ENCODE measurements at places on chromosomes 4 and X.

DNA sequence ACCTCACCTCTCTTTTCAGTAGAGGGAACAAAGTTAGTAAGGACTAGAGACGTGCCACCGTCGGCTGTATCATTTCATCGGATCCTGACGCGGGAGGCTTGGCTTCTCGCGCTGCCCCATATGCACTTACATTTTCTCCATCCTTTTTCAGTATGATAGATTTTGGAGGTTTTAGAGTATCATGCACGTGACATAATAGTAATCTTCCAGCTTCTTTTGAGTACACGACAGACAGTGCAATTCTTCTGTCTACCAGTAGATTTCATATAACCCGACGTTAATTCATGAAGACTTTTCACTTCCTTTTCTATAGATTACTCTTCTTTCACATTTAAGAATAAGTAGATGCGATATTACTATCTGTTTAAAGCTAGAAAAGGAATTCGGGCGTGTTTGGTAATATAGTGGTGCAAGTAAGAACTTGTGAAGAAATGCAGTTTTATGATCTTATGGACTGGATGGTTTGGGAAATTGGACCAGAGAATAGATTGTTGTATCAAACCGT lies 1.0 kb downstream of the CDS1 start:
- peak; percentile 41 for DNase-seq

DNA sequence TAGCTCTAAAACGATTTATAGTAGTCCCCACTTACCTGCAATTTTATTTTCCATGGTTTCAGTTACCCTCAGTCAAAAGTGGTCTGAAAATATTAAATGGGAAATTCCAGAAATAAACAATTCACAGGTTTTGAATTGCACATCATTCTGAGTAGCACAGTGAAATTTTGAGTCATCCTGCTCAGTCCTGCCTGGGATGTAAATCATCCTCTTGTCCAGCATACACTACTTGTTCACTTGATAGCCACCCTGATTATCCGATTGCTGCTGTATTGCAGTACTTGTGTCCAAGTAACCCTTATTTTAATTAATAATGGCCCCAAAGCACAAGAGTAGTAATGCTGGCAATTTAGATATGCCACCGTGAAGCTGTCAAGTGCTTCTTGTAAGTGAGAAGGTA lies 23.5 kb upstream of the BDH2 start:
- no peak for DNase-seq

DNA sequence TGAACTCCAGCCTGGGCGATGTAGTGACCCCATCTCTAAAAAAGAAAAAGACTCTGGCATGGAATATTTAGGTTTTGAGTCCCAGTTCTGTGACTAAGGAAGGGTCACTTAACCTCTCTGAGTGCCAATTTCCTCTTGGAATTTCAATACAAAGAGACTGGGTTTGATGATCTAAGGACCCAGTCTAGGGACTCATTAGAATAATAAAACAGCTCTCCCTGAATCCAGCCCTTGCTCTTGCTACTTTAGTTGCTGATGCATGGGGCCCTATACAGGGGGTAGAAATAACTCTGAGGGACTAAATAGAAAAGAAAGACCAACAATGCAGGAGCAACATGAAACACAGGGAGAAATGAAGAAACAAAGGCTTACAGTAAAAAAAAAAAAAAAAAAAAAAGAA lies 12.6 kb downstream of the C4orf54 start:
- DNase-seq, result no peak

DNA sequence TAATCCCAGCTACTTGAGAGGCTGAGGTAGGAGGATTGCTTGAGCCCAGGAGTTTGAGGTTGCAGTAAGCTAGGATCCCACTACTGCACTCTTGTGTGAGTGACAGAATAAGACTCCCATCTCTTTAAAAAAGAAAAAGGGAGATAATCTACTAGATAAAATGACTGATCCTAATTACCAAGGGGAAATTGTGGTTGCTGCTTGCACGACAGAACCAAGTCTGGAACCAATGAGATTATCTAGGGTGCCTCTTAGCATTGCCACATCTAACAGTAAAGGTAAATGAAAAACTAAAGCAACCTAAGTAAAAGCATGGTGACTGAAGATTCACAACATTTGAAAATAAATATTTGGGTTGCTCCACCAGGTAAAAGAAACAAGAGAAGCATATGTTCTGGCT lies 185.1 kb downstream of the PDHA2 start:
- no peak for DNase-seq

- no peak for DNase-seq
Measured at GRCh38 chr4:29972121-29972520, 748.0 kb upstream of the PCDH7 start.

- no peak for DNase-seq
Measured at GRCh38 chrX:150118476-150118875, 180.2 kb upstream of the EOLA2 start.

- no peak for DNase-seq
Measured at GRCh38 chr4:182250446-182250845, 7.2 kb downstream of the TENM3 start.

- DNase-seq, result no peak
Measured at GRCh38 chr4:122715221-122715620, 17.3 kb upstream of the BBS12 start.

DNA sequence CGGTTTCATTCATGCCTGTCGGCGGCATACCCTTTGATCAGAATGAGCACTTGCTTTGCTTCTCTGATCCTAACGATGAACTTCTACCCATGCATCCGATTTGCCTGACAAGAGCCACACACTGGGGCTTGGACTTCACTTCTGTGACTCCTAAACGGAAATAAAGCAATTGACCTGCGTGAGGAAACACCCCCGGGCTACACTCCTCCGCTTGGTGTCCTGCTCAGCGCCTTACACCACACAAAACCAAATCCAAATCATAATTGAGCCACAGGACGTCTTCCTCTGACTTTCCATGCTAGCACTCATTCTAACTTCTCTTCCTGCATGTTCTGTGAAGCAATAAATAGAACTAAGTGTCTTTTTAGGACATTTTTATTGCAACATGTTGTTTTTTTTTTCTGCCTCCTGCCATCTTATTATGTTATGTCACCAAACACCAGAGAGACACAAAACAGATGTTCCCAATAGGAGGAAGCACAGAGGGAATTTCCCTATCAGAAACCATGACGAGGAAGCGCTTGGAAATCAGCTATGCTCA lies 110.8 kb upstream of the FAM9B start:
- DNase-seq, result no peak
